ENCODE measurements at places on chromosomes 12 and 14. TPM values are rescaled to one million over a fixed set of nuclear protein-coding genes. Genes with fewer than 3 reads are reported as not detected.

SLC10A1 gene
- polyA plus RNA-seq: 0.15 TPM

SDR9C7 gene
- polyA plus RNA-seq: 0.07 TPM

DNA sequence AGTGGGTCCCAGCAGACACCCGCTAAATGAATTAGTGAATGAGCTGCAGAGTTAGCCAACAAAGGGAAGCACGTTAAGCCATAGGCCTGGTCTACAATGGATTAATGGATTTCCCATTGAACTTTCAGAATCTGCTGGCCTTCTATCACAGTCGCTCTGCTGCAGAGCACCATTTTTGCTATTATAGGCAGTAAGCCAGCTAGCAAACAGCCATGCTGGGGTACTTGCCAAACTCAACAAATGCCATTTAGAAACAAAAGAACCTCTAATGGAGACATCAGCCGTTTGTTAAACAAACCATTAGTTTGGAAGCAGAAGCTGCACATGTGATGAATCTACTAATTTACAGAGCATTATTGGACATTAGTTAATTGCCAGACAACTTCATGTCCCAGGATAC is 181.1 kb upstream of the STXBP6 start:
- DNase-seq: peak; percentile 39

DNA sequence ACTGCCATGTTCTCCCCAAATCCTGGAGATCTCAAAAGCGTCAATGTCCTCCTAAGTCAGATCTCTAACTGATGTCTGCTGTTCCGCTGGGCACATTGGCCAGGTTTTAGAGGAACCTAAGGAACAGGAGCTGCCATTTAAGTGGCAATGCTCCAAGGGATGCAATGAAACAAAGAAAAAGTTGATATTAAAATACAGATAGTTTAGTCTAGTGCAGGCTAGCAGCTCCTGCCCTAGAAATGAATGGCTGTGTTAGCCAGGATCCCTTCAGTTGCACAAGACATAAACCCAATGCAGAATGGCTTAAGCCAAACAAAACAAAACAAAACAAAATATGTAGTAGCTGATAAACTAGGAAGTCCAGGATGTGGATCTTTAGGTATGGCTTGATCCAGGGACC is 144.1 kb downstream of the HMGA2 start:
- DNase-seq: no peak

OR6C3 gene
- polyA plus RNA-seq: not detected

GRCh38 chr12:53219292-53219955 is 12.4 kb upstream of the ITGB7 start:
- DNase-seq: no peak

GRCh38 chr12:11508699-11509098 is 113.3 kb upstream of the PRB2 start:
- DNase-seq: peak; percentile 12

- no peak for DNase-seq
Observed at GRCh38 chr14:36426836-36427235, 93.2 kb downstream of the NKX2-1 start.

GRCh38 chr12:122895704-122896636 is at the start of gene VPS37B:
Gene VPS37B (minus strand): TSS chr12:122896124. CDS start chr12:122896062, 62 bp downstream.
- peak; percentile 86 for DNase-seq

DNA sequence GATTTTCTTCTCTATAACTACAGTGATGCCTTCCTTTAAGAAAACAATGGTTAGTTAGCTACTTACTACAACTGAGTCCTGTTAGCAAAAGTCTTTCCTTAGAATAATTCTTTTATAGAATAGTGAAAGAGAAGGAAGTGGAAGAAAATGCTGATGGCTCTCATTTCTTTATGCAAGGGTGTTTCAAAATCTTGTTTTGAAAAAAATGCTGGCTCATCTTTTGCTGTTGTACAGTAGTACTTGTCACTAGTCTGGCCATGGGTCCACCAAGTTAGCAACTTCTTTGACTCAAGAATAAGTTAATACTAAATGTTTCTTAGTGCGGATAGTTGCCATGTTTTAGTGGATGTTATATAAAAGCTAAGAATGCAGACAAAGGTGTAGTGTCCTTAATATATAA is 225.4 kb downstream of the PTPRO start:
- DNase-seq: no peak

GRCh38 chr14:96309896-96310330 is 53.2 kb downstream of the ATG2B start:
- no peak for DNase-seq

IRAK3 gene
- 2.9 TPM for polyA plus RNA-seq

DNA sequence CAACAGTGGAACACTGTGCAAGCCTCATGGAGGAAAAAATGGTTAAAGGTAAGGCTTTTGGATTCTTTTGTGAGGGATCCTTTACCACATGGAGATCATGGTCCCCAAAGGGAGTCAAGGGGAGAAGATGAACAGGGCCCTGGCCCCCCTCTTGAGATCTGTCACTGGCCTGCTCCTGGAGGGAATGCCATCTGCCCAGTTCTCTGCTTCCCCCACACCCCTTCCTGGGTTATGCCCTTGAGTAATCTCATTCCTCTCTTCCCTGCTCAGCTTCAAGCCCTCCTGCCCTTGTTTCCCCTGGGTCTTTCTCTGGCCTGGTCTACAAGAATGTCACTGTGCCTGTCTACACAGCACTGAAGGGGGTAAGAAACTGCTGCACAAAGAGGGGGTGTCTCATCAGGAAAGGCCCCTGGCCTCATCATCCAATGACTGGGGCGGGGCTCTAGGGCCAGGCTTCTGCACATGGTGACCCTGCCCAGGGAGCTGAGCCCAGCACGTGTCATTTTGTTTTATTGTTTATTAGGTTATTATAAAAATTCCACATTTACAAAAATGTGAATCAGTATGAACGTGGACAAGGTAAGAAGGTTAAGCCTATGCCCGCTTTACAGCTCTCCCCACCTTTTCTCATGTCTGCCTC is 30.3 kb downstream of the PIGH start:
- no peak for DNase-seq

DNA sequence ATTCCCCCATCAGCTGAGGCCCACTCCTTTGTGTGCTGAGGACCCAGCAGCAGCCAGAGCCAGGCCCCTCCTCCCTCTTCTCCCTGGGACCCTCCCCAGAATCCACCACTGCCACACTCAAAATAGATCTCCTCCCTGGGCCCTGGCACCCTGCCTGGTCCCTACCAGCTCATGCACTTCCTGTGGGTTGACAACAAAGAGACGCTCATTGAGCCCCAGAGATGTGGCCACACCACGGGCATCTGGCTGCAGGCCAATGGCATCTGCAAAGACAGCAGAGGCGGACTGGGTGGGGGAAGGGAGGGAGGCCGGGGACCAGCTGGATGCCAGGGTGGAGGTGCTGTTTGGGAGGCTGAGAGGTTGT is 16.0 kb upstream of the ENDOU start:
- DNase-seq: no peak

C1QL4 gene
- polyA plus RNA-seq: 1.2 TPM

HOXC10 gene
- polyA plus RNA-seq: 53.8 TPM

- no peak for DNase-seq
Observed at GRCh38 chr14:54188064-54188666, 208.6 kb upstream of the CDKN3 start.

- DNase-seq: no peak
Observed at GRCh38 chr12:16096273-16096849, 181.1 kb downstream of the SLC15A5 start.

ZDHHC22 gene
- 0.64 TPM for polyA plus RNA-seq

DNA sequence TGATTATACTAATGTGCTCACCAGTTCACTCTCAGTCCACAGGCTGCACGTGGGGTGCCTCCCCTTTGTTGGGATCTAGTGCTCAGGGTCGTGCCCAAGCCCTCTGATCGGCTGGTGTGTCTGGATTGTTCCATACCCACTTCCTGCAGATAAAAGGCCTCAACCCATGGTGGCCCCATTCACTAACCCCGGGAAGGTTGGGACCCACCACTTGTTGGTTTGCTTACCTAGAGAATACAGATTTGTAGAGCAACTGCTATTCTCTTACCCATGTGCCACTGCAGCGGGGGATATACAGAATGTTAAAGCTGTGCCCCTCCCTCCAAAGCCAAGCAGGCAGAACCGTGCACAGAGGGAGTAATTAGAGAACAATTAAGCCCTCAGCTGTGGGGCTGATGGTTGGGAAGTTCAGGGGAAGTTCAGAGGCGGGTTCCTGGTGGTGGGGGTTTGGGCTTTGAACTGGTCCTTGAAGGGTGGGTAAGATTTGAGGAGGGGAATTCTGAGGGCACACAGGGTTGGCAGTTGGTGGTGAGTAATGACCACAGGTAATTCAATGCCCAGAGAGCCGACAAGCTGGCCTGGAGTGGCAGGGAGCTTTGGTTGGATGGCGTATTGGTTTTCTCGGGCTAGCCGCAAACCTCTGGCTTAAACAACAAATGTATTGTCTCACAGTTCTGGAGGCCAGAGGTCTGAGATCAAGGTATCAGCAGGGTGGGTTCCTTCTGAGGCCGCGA is 68.8 kb downstream of the ADCK1 start:
- peak; percentile 60 for DNase-seq

SRRM4 gene
- polyA plus RNA-seq: not detected

GRCh38 chr12:4771172-4771959 is 51.2 kb downstream of the GALNT8 start:
- no peak for DNase-seq

TAS2R7 gene
- polyA plus RNA-seq: not detected

GRCh38 chr12:84601483-84601882 is 311.1 kb downstream of the SLC6A15 start:
- no peak for DNase-seq

GRCh38 chr12:57754411-57755193 is at the start of gene MARCHF9:
Gene MARCHF9 (plus strand): TSS chr12:57755103. CDS start chr12:57755529, 426 bp downstream.
- DNase-seq: no peak

DNA sequence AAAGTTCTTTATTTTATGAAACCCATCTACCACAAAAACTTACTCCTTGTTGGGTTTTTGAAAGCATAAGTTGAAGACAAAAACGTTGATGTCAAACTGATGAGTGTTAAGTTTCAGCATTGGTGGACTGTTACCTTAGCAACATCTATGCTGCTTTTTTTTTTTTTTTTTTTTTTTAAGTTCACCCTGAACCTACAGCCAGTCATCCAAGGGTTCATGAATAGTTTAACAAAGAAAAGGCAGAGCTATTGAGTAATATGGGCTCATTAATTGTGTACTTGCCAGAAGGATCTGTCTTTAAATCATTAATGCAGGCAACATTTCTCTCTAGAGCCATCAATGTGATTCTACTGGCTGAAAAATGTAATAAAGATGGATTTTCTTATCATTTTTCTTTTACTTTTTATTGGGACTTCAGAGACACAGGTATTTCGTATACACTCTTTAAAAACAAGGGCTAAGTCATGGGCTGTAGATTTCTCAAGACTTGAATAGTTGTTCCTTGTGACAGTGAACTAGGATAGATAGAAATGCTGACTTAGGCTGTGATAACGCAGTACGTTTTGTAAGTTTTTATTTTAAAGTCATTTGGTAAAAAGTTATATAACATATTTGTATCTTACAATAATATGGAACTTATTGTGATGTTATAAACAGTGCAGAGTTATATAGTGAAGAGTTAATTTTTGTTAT is at the start of gene PTPRQ:
PTPRQ (plus strand) TSS at position 262 of the 693 bp plus-strand sequence; CDS start at position 373, 111 bp downstream.
- no peak for DNase-seq

FGF6 gene
- not detected for polyA plus RNA-seq

DNA sequence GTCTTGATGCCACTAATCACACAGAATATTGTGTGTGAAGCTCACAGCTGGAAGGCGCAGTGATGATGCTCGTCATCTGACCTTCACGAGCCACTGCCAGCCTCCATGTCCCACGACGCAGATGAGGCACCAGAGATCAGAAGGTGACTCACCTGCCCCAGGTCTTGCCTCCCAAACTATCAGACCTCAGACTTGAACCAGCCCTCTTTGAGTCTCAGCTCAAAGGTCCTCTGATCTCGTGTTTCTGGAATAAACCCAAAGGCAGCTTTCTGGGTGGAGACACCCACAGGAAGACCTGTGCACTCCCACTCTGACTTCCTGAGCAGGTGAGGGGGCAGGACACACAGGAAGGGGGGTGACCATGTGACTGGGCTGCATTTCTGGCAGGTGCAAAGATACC is 19.6 kb upstream of the CHGA start:
- DNase-seq: no peak

IFNG-AS1 gene
- polyA plus RNA-seq: not detected

CAPZA3 gene
- polyA plus RNA-seq: 0.69 TPM

DHRS2 gene
- 67.2 TPM for polyA plus RNA-seq

JPH4 gene
- polyA plus RNA-seq: 11.9 TPM

AQP2 gene
- 75.1 TPM for polyA plus RNA-seq

STAT2 gene
- polyA plus RNA-seq: 152 TPM

CDK2 gene
- 61.6 TPM for polyA plus RNA-seq

GUCY2C gene
- polyA plus RNA-seq: 0.34 TPM

GRCh38 chr14:71713451-71713850 is 218.8 kb upstream of the RGS6 start:
- no peak for DNase-seq

- DNase-seq: peak; percentile 41
Observed at GRCh38 chr14:35046751-35047536, 872 bp downstream of the FAM177A1 start.

CCDC92 gene
- 49.2 TPM for polyA plus RNA-seq

DNA sequence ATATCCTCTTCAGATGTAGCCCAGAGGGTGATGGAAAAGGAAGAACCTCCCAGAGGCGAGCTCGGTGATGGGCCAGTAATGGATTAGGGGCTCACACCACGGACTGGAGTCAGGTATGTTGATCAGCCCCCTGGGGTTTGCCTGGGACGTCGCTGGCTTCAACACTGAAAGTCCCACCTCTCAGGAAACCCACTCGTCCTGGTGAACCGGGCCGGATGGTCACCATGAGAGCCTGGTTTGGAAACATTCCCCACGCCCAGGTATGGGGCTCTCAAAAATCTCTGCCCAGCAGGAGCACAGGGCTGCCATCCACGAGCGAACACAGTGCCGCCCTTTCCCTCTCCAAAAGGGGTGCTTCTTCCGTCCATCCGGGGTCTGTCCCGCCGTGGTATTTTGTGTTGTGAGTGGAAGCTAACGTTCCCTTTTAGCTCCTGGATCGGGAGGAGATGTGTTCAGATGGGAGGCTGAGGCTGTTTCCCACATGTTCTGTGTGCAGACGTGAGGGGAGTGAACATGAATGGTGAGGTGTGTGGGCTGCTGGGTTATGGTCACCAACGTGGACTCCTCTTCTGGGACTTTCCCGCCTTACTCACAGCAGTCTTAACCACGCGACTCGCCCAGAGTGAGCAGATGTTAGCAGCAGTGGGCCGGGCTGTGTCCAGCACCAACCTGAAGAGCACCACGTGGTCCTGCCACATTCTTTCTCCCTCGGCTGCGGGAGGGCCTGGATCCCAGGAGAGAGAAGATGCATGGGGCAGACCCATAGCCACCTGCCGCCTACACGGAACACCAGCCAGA is 139.2 kb downstream of the KIF26A start:
- no peak for DNase-seq

- peak; percentile 69 for DNase-seq
Observed at GRCh38 chr12:117236456-117237001, 46.3 kb upstream of the FBXO21 start.

WASHC3 gene
- polyA plus RNA-seq: 55.8 TPM

- peak; percentile 29 for DNase-seq
Observed at GRCh38 chr12:68497702-68498101, 113.0 kb upstream of the RAP1B start.

DNA sequence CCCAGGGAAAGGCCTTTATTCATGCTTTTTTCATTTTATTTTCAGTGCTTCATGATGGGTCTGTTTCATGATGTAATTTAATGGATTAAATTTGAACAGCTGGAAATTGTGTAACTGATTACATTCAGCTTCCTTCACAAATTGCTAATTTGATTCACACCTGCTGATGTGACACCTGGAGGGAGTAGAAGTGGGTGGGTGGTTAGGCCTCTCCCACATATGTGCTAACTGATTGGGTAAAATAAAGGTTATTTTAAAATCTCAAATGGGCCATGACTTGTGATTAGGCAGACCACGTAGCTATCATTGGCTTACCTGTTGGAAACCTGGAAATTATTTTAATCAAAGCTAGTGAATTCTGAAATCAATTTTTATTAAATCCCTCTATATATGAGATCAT is 142.1 kb downstream of the GXYLT1 start:
- DNase-seq: no peak
